ENCODE measurements at places on chromosomes 11 and 22.

DNA sequence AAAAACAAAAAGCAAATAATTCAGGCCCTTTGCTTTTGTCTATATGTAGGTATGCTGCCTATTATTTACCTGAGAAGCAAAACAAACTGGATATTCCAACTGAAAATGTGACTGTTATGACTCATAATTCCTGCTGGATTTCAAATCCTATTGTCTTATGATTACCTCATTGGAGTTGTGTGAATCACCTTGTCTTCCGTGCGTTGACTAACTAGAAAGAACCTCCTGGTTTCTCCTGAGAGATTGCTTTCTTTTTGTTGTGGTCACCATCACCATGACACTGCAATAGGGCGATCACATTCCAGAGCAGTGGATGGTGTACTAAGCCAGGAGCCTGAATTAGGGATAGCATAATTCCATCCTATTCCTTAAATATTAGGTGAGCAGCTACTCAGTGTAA, 23.0 kb upstream of the EXPH5 start:
- DNase-seq = no peak

- DNase-seq = no peak
These were observed 15.5 kb downstream of the CLMP start for GRCh38 chr11:123179586-123179985.

- DNase-seq = no peak
These were observed 202.4 kb downstream of the LARGE1 start for GRCh38 chr22:33717694-33718396.

DNA sequence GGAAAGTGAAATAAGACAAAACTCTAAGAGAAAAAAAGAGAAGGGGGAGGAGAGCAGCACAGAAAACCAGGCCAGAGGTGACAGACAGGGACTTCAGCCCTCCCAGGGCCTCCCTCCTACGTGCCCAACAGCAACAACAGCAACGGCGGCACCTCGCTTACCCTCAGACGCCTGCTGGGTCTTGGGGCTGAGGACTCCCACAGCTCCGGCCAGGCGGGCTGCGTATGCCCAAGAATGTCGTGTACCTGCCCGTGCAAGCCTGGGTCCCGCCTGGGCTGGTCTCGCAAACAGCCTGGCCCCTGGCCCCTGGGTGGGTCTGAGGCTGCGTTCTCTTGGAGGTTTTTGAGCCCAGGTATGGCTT, 30.5 kb downstream of the ARAP1 start:
- DNase-seq = no peak

DNA sequence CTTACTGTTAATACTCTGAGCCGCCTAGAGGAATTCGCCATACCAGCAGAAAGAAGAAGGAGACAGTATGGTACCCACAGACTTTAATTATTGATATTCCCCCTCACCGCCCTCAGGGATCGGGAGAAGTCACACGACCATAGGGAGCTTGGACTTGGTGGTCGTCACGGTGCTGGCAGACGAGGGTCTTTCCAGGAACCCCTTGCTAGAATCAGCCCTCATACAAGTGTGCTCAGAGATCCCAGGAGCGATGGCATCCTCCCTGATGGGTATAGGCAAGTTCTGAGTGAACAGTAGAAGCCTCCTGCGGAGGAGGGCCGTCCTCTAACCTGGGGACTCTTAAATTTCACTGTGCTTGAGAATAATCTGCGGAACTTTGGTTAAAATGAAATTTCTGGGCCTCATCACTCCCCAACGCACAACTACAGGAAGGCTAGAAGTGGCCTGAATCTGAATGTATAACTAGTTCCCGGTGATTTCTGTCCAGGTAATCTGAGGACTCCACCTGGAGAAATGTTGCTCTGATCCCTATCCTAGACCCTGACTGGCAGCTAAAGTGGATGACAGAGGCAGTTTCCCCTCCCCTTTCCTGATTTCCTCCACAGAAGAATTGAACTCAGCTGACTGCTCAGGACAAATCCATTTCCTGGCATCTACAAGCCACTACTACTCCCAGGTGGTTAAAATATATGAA, 4.5 kb downstream of the VSIG2 start:
- no peak for DNase-seq

- no peak for DNase-seq
These were observed 40.1 kb upstream of the PRR5 start for GRCh38 chr22:44661659-44662569.

GRCh38 chr22:29105468-29105867, 32.6 kb downstream of the KREMEN1 start:
- no peak for DNase-seq

- no peak for DNase-seq
These were observed 347 bp downstream of the MN1 start for GRCh38 chr22:27801202-27801615.

DNA sequence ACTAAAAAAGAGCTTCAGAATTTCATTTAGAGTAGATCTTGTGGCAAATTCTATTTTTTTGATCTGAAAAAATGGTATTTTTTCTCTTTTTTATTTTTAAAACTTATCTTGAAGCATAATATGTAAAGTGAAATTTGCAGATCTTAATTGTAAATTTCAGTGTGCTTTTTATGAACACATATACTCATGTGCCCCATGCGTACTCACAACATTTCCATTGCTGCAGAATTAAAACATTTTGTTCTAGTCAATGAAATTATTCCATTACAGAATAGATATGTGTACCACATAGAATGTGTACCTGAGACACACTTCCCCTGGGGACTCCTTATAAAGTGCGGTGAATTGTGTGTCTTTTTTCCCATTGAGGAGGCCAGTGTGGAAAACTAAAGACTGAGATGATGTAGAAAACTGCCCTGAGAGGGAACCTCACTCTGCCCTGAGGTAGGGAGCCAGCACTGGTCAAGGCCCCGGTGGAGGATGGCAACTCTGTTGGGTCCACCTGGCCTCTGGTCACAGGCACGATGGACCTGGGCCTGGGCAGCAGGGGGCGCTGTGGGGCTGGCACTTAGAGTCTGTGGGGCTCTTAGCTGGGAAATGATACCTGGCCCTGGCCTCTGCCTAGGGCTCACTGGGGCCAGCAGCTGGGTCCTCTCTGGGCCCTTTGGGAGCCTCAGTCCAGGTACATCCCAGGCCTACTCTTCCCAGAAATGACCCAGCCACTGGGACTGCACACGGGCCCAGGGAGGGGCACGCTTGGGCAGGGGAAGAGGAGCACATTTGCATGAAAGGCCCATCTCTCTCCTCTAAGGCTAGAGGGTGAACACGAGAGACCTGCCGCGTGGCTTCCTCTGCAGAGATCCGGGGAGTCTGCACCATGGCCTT, 77.9 kb upstream of the TOP3B start:
- DNase-seq = no peak

GRCh38 chr11:9962722-9963121, 298.8 kb downstream of the SWAP70 start:
- DNase-seq = no peak

DNA sequence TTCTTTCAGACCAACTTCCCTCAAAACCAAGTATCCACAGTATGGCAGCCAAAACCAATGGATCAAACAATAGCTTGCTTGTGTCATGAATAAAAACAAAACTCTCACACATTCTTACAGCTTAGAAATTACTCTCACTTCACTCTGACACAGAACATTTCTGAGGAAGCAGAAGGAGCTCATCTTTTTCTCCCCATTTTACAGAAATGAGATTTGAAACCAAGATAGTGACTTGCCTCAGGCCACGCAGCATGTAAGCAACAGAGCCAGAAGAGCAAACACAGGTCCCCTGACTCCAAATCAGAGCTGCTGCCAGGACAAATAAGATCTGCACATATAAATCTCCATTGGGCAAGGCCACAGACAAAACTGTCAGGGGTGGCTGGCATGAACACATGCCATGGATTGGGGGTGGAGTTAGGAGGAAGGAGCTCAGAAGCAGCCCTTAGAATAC, 64.8 kb downstream of the RAB30 start:
- DNase-seq = no peak

DNA sequence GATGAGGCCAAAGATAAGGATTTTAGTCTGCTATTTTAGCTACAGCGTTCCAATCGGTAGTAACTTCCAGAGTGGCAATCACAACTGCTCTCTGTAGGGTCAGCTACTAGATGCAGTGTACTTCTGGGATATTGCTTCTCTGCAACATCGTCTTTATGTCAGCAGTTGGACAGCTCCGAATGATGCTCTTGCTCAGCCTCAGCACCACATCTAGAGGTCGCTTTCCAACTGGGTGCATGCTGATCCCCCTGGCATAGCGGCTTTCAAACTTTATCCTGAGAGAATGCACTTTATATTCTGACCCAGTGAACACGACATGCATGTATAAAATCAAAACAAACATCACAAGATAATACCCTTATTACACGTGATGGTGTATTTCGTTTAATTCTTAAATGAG, 219.6 kb downstream of the C11orf87 start:
- no peak for DNase-seq

GRCh38 chr22:45709060-45709739, 37.6 kb downstream of the ATXN10 start:
- no peak for DNase-seq

DNA sequence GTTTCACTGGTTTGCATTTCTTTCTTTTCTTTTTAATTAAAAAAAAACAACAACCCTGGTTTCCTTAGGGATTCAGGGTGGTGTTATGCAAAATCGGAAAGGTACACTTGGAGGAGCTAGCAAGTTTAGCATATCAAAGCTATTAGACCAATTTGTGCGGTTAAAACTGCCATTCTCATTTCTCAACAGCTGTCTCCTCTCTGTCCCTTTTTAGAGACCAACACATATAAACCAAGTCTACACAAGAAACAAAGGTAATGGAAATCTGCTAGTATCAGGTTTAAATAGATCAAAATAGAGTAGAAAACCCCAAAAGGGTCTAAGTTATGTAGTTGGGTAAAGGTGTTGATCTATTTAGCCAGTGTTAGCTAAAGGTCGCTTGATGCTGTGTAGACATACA, 1.7 kb upstream of the SESN3 start:
- no peak for DNase-seq

DNA sequence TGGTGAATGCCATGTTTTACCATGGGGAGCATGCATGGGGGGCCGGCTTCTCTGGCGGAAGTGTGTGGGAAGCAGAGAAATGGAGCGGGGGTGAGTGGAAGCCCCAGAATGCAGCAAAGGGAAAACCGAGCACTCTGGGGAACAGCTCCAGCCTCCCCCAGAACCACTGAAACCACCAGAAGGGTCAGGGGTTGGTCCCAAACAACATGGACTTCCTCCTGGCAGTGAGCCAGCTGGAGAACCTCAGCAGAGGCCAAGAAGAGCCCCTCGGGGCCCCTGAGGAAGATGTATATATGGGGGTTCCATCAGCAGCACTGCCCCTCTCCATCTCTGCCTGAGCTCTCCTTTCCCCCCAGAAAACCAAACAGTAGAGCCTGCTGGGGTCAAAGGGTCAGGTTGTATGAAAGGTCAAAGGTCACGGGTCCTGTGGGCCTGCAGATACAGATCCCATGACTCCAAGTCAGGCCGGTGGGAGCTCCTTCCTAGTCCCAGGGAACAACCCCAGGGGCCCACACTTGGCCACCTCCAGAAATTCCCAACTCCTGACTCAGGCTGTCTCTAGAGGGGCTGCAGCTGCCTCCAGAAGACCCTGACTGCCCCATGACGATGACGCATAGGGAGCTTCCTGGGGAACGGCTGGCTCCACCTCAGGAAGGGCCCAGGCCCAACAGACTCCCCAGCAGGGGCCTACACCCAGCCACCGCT, 48.5 kb upstream of the TIMP3 start:
- DNase-seq = no peak

DNA sequence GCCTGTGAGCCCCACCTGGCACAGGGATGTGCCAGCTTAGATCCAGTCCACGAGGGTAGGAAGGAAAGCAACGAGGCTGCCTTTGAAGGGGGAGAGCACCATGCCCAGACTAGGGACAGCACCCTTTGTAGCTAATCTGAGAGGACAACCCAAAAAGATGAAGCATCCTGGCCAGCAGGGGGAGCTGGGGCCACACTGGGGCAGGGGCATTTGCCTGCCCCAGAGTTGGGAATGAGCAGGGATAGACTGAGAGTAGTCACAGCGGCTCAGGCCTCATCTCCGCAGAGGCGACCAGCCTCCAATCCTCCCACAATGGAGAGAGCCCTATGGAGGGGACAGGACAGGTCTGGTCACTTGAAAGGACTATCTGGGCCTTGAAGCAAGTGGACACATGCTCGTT, 16.4 kb downstream of the LMO1 start:
- DNase-seq = no peak

DNA sequence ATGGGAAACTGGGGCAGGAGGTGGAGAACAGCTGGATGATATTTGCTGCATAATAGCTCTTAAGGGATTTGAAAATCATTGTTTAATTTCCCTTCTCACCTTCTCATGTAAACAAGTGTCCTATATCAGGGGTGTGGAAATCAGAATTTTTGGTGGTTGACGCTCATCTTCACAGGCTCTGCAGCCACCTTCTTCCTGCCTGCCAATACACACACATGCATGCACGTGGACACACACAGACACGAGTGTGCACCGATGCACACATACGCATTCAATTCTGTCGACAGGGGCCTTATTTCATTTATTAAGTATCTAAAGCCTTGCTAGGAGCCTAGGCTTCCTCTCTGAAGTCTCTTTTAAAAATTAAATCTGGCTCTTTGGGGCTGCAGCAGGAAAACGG, 349.4 kb upstream of the NCAM1 start:
- no peak for DNase-seq

DNA sequence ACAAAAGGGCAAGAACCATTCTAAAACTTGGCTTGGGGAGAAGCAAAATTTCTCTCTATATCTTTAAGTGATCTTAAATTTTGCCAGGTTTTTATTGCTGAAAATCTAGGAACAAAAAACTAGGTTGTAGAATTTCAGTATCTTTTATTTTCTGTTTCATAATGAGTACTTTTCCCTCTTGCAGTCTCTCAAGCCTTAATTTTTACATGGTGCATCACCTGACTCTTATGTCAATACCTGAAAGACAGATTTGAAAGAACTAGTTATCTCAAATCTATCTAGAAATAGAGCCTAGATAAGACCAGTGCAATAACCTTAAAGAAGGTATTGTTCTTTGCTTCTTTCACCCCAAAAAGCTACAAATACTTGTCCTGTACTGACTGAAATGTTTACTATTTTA, 122.1 kb downstream of the TRIM44 start:
- no peak for DNase-seq

- DNase-seq = peak; percentile 74
These were observed 16.8 kb downstream of the EXT2 start for GRCh38 chr11:44112091-44112821.

DNA sequence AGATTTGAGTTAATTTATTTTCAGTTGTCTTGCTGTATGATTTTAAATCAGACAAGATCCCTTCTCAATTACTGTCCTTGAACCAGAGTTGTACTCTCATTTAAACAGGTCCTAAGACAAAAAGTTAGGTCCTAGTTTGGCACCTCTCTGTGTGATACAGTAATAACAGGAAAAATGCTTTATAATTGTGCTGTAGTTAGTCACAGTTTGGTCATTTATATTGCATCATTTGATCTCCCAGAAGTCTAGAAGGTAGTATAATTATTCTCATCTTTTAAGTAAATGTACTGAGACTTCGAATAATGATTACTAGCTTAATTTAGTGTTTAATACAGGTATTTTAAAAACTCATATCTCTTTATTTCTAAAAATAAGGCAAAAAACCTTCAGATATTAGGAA, 18.1 kb upstream of the LUZP2 start:
- no peak for DNase-seq

DNA sequence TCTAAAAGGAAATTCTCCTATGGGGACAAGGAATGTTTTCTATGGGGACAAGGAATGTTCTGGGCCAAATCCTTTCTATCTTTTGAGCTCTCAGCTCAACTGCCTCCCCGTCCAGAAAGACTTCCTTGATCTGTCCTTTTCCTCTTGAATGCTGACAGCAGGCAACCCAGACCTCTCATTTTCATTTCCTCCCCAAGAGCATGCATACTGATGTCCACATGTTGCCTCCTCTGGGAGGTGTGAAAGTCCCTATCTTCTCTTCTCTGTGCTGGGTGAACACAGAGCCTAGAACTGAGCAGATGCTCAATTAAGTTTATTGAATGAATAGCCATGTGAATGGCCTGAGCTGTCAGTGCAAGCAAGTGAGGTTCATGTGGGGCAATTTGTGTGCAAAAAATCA, 331.9 kb upstream of the NARS2 start:
- DNase-seq = no peak
